Daoy (cell line): ENCODE measurements at places on chromosomes 7 and 10. TPM values are rescaled to one million over a fixed set of nuclear protein-coding genes. Genes with fewer than 3 reads are reported as not detected.

Gene SUN3
- total RNA-seq, result not detected in 2 replicates

GRCh38 chr7:71784180-71784579, 628.0 kb downstream of the CALN1 start:
- no peak for DNase-seq

DNA sequence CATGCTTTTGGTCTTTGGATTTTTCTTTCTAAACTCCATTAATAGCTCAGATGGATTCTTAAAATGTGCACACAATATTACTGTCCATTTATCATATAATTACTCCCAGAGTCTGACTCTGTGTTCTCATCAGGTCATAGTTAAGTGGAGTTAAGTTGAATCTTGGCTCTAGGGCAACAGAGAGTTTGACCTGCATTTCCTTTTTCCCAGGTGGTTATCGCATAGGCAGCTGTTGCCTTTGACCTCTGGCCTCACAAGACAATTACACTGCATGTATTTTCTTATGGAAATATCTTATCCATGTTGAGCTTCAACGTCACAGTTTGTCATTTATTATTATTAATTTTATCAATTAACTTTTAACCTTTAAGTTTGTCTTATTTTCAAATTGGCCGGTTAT, 237.5 kb upstream of the HGF start:
- no peak for DNase-seq

GRCh38 chr10:66627156-66627555, 298.7 kb upstream of the LRRTM3 start:
- DNase-seq, result no peak

- DNase-seq, result peak; percentile 32
Observed at GRCh38 chr7:133051066-133051465, 30.8 kb downstream of the CHCHD3 start.
